ENCODE measurements at places on chromosomes 16 and 17.

DNA sequence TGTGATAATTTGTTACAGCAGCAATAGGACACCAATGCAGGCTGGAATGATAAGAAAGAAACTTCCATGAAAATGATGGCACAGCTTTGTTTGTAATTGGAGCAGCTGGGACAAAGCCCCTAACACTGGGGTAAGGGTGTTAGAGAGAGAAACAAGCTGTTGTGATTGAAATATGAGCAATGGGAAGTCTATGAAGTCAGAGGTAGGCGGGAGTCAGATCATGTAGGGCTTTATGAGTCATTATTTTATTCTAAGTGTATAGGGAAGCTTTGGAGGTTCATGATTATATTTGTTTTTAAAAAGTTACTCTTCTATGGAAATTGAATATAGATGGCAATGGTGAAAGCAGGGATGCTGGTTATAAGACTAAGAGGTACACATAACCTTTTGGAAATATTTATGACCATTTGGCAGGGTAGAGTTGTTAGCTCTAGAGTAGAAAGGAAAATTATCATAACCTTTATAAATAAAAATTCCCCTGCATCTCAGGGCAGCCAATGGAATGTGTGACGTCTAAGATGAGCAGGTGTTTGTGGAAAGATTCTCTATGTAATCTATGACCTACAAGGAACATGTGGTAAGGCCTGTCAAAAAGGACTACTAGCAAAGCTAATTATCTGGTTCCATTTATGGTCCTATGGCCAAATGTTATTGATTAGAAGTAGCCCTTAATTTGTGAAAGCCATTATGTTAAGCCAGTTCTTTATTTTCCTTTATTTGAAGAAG, 85.6 kb downstream of the KCNJ2 start:
- no peak for DNase-seq

GRCh38 chr17:65079489-65079900, 23.0 kb upstream of the GNA13 start:
- DNase-seq, result no peak

GRCh38 chr16:84410361-84411138, 42.2 kb downstream of the ATP2C2 start:
- DNase-seq, result no peak

GRCh38 chr16:56688762-56689161, 6.5 kb downstream of the MT1X start:
- DNase-seq, result no peak

DNA sequence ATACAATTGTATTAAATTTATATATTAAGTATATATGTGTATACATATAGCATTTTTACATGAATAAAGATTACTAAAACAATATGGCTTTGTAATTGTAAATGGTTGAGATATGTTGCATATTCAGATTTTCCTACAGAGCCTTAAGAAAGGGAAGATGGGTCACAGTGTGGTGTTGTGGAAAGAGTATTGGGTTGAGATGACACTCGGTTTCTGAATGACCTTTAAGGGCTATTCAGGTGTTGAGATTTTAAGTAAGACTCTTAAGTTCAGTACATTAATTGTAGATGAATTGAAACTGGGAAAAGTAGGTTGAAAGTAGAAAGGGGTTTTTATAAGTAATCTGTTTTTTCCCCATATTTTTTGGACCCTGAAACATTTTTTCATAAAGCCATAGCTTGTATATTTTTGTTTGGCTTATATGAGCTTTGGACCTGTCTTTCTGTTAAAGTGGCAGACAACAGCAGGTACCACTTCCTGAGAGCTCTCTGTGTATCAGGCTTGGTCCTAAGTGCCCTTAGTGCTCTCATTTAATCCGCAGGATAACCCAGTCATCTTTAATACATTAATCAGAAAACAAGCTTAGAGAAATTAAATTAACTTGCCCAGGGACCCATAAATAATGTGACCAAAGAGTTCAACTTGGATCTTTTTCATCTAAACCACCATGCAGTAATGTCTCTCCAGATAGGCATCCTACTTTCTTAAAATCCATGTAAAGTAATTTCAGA, 48.5 kb upstream of the MRC2 start:
- DNase-seq, result no peak

GRCh38 chr17:56936697-56937322, 23.0 kb upstream of the TRIM25 start:
- DNase-seq, result peak; percentile 56

GRCh38 chr16:9437115-9437514, 345.7 kb downstream of the HAPSTR1 start:
- DNase-seq, result no peak
